ENCODE measurements at places on chromosomes 3 and 15.

GRCh38 chr3:136149667-136150066 lies 46.5 kb downstream of the MSL2 start:
- DNase-seq, result no peak

DNA sequence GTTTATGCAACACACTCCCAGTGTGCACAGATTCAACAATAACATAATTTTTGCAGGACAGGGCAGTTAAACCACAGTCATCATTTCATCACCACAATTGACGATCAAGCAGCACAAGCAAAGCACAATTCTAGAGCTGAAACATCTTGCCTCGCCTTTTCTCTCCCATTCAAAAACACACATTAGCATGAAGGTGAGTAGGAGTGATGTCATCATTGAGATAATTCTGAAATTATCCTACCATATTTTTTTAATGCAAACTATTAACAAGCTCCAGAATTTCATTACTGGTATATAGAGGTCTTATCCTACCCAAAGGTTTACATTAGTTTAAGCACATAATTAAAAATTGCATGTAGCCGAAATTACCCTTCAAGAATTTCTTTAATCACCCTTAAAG lies 3.5 kb downstream of the IGDCC3 start:
- no peak for DNase-seq

DNA sequence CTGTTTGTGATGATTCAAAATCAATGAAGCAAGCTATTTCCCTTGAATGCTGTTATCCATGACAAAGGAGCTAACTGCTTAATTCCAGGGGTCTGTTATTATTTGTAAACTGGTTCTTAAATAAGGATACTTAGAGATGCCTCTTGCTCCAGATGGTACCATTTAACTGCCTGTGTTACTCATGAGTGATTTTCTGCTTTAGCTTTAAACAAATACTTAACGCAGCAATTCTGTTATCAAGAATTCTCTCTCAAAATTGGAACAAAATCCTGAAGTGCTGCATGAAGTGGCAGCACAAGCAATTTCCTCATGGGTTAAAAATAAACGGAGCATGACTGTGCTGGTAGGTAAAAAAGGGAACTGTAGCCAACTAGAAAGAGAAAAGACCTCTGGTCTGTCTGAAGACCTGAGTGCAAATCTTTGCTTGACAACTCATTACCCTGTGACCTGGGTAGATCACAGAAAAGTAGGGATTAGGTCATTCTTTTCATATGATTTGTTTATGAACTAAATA lies 62.5 kb upstream of the GBE1 start:
- peak; percentile 50 for DNase-seq

- DNase-seq, result no peak
Measured at GRCh38 chr15:99566157-99566897, 543 bp downstream of the MEF2A start.

- no peak for DNase-seq
Measured at GRCh38 chr15:44034334-44034733, 160.7 kb downstream of the FRMD5 start.

GRCh38 chr3:143307613-143308183 lies 188.1 kb downstream of the CHST2 start:
- DNase-seq, result no peak

DNA sequence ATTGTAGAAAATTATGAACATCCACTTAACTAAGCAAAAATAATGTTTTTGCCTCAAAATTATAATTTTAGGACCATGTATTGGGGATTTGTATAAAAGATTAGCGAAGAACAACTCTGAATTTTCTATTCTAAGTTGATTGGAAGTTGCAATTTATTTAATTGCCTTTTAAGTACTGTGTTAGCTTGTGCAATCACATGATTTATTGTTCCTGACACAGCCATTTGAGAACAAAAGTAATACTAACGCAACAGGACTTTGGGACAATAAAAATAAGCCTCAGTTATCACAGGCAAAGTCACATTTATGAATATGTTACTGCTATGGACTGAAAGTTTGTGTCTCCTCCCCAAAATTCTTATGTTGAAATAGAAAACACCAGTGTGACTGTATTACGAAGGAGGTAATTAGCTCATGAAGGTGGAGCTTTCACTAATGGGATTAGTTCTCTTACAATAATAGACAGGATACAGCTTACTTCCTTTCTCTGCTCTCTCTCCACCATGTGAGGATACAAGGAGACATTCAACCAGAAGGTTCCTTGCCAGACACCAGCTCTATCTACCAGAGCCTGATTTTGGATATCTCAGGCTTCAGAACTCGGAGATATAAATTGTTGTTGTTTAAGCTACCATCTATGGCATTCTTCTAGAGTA lies 745.9 kb downstream of the ZBBX start:
- no peak for DNase-seq

DNA sequence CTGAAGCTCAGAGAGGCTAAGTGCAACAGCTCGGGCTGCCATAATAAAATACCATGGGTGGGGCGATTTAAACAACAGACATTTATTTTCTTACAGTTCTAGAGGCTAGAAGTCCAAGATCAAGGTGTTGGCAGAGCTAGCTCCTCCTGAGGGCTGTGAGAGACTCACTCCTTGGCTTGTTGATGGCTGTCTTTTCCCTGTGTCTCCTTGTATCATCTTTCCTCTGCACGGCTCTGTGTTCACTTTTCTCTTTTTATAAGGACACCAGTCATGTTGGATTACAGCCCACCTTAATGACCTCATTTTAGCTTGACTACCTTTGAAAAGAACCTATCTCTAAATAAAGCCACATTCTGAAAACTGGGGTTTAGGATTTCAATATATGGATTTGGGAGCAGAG lies 129.7 kb downstream of the RPL22L1 start:
- DNase-seq, result no peak

GRCh38 chr3:48018841-48019240 lies 2.6 kb upstream of the MAP4 start:
- DNase-seq, result no peak

- DNase-seq, result no peak
Measured at GRCh38 chr3:7333125-7333524, 472.2 kb downstream of the GRM7 start.

DNA sequence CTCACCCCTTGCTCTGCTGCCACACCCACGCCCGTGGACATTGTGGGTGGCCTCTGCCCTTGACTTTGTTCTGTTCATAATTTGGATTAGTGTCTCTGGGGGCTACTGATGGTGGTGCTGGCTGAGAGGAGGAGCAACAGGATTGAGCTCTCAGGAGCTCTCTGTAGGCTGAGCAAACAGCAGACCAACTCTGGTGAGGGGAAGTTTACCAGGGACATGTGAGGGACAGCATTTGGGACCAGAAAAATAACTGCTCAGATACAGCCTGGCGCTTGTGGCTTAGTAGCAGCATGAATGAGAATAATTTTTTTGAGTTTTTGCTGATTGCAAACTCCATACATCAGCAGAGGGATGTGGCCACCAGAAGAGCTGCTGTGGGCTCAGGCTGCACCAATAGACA lies 14.8 kb downstream of the PPCDC start:
- DNase-seq, result no peak

DNA sequence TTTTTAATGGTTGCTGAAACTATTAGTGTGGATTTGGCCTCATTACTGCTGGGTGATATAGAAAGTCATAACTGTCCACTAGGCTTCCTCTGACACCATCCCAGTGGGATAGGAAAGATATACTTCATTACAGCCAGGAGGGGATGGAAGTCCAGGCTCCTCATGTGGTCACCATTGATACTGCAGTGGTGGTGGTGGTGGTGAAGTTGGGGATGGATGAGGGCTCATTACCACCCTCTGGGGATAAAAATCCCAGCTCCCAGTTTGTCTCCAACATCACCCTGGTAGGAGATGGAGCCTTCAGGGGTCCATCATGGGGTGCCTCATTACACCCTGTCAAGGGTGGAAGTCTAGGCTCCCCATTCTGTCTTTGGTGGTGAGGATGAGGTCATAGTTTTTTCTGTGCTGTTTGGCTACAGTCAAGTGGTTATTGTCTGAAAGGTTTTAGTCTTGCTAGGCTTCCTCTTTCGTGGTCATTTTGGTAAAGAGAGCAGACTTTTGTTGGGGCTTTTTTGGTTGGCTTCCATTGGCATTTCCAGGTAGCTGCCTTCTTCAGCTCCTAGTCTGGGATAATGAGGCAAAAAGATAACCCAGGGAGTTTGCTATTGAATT lies 30.1 kb upstream of the FILIP1L start:
- DNase-seq, result no peak

DNA sequence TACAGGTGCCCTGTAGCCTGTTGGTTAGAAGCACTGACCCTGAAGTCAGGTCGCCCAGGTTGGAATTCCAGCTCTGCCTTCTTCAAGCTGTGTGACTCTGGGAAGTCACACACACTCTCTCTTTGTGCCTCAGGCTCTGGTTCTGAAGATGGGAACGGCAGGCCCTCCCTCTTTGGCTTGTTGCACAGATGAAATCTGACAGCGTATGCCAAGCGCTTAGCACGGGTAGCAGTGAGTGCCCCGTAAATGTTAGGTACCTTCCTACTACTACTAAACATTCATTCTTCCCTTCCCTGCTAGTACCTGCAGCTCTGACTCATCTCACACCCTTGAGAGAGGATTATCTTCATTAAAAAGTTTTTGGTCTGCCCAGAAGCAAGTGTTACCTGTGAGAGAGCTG lies 139.0 kb downstream of the PGPEP1L start:
- no peak for DNase-seq

DNA sequence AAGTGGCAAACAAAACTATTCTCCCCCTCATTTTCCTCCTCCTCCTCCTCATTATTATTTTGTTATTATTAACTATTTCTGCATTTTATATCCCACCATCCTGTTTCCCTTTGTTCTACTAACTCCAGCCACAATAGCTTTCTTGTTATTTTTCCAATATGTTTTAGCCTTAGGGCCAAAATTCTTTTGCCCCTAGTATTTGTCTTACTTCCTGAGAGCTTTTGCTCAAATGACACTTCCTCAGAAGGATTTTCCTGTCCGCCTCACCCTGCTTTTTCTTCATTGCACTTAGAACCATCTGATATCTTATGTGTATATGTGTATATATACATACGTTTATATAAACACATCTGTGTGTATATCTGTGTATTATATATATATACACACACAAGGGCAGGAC lies 32.7 kb upstream of the NUDT16 start:
- DNase-seq, result no peak

DNA sequence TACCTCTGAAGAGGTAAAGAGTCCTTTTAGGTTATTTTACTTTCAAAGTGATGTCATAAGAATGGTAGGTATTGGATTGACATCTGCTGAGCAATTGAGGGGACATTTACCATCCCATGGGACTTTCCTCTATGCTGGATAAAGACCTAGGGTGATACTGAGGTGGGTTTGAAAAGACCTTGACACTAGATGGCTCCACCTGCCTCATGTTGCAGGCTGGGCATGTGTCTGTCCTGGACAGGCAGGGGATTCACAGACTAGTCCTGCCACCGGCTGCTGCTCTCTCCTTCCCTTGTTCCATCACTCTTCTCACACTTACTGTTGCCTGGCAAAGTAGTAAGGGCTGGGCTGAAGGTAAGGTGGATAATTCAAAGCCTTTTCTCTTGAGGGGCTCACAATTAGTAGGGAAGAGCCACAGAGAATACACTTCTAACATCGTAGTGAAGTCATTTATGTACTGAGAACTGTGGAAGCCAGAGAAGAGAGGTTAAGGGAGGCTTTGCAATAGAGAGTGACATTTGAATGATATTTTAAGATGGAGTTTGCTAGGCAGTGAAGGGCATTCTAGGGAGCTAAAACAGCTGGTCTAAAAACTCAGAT lies 27.7 kb downstream of the TRAK1 start:
- DNase-seq, result no peak

- DNase-seq, result no peak
Measured at GRCh38 chr15:27707257-27707656, 391.9 kb downstream of the OCA2 start.

- no peak for DNase-seq
Measured at GRCh38 chr3:42159706-42160472, 68.7 kb downstream of the TRAK1 start.

- no peak for DNase-seq
Measured at GRCh38 chr3:126982126-126982470, 817 bp upstream of the PLXNA1 start.

DNA sequence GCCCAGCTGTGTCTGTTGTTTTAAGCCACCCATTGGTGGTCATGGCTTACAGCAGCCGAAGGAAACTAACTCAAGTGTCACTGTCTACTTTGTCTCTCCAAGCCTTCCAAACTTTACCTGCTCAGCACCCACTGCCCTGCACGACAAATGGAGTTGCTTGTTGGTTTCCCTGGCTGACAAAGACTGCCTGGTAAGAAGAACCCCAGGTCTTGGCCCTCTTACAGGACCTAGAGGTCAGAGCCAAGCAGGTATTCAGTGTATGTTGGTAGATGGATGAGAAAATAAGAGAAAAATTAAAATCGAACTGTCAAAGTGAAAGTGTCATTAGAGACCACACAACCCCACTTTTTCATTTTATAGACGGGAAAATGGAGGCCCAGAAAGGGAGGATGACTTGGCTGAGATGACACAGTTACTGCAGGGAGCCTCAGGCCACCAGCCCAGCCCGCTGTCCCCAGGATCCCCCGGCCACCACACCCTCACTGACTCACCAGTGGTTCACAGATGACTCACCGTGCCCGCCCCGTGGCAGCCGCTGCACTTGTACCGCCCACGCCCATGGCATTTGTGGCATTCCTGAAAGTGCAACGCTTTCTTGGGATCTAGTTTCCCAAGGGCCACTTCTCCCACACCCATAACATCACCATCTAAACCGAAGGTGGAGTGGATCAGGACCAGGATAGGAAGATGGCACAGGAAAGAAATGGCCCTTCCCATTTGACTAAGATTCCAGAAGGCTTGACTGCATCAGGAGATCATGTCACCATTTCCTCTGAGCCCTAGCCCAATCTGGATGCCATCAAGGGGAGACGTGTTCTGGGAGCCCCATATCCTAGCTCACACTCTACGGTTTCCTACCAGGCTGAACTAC lies 15.2 kb downstream of the SSUH2 start:
- DNase-seq, result no peak

DNA sequence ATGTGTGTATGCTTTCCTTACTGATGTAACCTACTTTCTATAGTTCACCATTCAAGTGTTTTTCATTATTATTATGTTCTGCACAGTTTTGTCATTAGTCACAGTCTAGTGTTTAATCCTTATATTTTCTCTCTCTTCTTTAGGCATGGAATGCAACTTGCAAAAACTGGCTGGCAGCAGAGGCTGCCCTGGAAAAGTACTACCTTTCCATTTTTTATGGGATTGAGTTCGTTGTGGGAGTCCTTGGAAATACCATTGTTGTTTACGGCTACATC lies 6.9 kb downstream of the SUCNR1 start:
- no peak for DNase-seq

DNA sequence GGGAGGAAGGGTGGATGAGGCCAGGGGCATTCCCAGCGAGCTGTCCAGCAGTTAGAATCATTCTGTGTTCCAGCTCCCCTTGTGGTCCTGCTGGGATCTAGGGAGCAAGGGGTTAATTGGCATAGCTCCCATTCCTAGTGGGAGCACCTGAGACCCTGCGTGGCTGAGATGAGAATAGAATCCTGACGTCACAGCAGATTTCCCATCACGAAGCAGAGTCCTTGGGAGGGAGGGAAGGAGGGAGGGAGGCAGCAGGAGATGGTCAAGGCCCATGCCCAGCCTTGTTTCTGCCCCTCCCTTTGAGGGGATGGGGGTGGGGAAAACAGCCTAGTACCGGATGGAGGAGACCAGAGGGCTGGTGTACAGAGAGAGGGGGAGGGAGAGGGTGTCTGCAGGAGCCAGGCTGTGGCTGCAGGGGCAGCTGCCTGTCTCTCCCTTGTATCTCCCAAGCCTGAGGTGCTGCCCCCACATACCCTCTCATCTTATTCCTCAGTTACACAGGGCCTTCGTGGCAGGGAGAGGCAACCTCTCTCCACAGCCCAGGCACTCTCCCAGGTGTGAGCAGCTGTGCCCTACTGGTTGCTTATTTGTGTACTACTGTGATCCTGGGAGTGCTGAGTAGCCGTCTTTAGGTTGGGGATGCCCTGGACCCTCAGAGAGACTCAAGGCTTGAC lies 5.4 kb downstream of the TYRO3 start:
- DNase-seq, result no peak
